Stimulated activated CD4-positive, alpha-beta T cell treated with anti-CD3 and anti-CD28 coated beads, TNF-alpha, amount 100 ng/mL, for 4 hours (primary cell): ENCODE measurements at places on chromosomes 1 and 21.

DNA sequence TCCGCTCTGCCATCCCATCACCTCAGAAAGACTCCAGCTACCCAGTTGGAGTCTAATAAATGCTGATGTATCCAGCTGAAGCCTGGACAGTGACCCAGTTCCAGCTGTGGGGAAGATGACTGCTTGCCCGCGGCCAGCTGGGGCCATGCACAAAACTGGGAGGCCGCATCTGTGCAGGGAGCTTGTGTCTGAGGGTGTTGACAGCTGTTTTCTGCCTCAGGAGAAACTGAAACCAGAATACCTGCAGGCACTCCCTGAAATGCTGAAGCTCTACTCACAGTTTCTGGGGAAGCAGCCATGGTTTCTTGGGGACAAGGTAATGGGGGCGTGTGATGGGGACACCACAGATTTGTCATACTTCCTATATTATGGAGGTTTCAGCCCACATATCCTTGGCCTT is 3.2 kb downstream of the GSTM2 start:
- no peak for DNase-seq

GRCh38 chr1:228353601-228354371 is 52.8 kb downstream of the TRIM11 start:
- DNase-seq = no peak

DNA sequence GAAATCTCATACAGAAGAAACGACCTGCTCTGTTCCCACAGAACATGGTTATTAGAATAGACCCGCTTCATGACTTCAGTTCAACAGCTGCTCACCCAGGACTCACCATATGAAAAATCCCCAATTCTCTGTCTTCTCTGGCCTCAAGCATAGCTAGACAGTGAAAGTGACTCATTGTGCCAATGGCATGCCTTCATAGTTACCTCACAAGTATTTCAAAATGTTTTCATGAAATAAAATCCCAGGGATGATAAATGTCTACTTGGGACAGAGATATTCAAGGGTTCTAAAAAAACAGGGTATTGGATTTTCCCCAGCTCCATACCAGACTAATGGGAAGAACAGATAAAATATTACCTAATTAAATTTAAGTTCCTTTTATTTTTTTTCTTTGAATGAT is 82.3 kb downstream of the NOTCH2 start:
- no peak for DNase-seq

GRCh38 chr21:45255381-45256020 is 32.2 kb downstream of the POFUT2 start:
- DNase-seq = no peak

GRCh38 chr1:78122389-78122788 is 76.6 kb downstream of the GIPC2 start:
- DNase-seq = no peak

DNA sequence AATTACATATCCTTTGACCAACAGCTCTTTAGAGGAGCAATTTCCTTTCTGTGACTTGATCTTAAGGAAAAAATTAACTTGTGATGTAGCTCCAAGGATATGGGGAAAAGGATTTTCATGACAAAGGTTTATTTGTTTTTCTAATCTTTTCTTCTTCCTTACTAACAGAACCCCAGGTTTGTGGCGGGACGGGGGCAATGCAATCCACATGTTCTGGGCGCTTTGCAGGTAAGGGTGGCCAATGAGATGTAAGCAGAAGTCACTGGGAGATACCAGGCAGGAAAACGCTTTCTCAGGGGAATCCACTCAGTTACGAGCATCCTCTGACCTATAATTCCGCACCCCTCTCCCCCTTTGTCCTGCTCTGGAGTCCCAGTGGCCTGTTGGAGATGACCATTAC is 122.0 kb downstream of the MRPS6 start:
- DNase-seq = no peak

DNA sequence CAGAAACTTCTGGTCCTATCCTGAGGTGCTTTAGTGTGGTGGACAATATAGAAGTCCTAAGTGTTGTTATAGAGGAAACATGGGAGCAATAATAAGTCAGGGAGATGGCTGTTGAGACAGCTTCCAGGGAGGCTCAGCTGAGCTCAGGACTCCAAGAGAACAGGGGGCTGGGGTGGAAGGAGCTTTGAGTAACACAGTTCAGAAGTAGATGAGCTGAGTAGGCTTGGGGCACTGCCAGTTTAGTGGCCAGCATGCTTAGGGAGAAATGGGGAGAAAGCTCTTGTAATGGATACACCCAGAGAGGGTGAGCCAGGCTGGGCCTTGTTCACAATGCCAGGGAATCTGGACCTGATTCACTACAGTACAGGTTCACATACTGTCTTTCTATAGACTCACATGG is 201.6 kb downstream of the DAB1 start:
- DNase-seq = no peak

- DNase-seq = no peak
Observed at GRCh38 chr1:52240592-52241210, 98.8 kb downstream of the ZFYVE9 start.

DNA sequence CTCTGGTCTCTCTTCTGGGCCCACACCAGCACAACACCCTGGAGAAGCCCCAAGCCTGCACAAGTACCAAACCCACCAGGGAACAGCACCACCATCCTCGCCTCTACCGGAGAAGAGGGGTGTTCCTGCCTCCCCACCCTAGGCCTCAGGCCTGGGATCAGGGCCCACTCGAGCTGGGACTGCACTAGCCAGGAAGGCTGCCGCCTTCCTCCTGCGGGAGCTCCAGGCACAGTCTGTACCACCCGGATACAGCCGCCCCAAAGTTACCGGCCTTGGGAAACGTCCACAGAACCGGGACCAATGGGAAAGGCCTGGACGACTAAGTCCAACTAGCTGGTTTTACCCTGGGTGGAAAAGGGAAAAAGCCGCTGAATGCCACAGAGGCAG is 3.4 kb downstream of the TAL1 start:
- DNase-seq = no peak

- DNase-seq = no peak
Observed at GRCh38 chr1:38746941-38747600, 112.5 kb downstream of the RRAGC start.

DNA sequence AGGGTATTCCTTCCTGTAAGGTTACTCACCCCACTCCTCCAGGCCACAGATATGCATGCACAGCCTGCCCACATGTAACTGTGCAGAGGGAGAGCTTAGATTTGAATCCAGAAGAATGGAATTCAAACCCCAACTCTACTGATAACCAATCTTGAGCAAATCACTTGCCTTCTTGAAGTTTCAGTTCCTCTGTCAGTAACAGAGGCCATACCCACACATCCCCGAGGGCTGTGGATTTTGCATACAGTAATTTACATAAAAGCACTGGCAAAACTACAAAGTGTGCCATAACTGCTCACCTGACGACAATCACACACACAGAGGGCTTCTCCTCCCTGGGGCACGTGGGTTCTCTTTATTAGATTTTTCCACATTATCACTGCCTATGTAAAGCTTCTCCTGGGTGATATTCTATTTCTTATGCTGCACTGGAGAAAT is 18.6 kb downstream of the CD247 start:
- no peak for DNase-seq

GRCh38 chr1:203522237-203522636 is 28.3 kb downstream of the OPTC start:
- no peak for DNase-seq

DNA sequence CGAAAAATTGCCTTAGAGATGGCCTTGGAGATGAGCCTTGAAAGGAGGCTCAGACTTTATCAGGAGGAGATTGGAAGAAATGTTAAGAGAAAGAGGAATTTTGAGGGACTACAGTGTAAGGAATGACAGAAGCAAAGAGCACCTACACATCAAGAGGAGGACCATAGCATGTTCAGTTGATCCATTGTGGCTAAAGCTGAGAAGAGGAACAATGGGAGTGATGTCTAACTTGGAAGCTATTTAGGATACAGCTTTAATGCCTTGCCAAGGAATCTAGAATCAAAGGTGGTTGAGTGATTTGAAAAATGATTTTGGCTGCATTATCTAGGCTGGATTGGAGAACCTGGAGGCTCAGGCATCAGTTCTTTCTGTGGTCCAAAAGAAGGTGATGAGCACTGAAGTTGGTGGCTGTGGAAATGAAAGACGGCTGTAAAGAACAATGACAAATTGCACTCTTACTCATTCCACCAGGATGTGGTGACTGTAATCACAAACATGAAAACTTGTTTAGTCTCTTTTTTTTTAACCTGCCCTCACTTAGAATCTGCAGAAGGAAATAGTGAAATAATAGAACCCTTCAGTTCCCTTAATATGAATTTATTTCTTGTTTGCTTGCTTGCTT is 11.3 kb downstream of the FAM20B start:
- DNase-seq = no peak

- no peak for DNase-seq
Observed at GRCh38 chr1:1430114-1430982, 5.1 kb upstream of the VWA1 start.

DNA sequence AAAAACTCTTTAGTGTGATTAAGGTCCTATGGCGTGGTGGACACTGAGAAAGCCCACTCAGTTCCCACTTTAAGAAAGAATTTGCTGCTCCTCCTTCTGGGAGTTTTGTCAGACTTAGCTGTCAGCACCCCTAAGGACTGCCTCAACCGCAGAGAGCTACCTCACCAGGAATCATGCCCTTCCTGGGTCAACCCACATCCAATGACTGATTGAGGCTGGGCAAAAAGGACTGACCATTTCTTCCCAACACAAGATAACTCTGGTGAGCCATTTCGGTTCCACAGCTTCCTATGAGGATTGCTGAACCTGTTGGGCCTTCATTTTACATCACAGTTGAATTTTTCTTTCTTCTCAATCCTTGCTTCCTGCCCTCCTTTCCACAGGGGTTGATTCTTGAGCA is 197.9 kb downstream of the NCAM2 start:
- no peak for DNase-seq

DNA sequence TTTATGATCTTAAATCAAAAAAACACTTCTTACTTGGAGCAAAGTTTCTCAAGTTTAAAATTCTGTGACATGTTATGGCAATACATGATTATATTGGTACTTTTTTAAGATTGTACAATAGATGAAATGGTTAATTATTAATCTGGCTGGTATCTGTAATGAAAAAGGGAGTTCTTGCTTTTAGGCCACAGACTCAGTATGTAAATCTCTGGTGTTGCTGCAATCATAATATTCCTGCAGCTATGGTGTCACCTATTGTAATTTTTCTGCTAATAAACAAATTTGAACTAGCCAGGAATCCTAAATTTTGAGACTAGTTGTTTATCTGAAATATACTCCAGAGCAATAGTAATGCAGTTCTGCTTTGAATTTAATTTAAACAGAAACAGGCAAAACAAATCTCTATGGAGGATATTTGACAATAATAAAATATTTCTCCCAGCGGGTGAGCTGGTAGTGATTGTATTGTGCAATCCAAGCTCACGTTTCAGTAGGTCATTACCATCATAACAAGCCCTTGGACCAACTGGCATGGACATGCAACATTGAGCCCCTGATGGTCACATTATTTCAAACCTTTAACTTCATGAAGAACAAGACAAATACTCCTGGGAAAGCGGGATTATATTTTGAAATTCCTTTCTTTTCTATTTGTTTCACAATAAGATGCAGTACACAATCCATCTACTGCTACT is 77.2 kb upstream of the USH2A start:
- no peak for DNase-seq

GRCh38 chr1:96995351-96995750 is 273.8 kb downstream of the PTBP2 start:
- no peak for DNase-seq

DNA sequence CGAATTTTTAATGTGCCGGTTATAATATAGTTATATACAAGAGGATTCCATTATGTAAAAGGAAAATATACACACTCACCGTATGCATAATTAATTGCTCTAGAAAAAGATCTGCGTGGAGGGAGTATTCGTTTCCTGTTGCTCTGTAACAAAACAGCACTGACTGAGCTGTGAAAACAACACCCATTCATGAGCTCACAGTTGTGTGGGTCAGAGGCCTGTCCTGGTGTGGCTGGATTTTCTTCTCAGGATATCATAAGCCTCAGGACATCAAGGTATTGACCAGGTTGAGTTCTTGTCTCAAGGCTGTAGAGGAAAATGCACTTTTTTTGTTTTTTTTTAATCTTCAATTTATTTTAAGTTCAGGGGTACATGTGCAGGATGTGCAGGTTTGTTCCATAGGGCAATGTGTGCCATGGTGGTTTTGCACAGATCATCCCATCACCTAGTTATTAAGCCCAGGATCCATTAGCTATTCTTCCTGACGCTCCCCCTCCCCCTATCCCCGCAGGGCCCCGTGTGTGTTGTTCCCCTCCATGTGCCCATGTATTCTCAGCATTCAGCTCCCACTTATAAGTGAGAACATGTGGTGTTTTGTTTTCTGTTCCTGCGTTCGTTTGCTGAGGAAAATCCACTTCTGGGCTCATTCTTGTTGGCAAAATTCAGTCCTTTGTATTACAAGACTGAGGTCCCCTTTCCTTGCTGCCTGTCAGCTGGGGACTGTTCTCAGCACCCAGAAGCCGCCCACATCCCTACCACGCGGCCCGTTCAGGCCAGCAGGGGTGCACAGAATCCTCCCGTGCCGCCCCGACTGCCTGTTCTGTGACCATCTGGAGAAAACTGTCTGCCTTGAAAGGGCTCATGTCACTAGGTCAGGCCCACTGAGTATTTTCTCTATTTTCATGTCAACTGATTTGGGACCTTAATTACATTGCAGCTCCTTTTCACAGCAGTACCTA is 87.4 kb upstream of the ERRFI1 start:
- DNase-seq = no peak

- DNase-seq = no peak
Observed at GRCh38 chr1:164602101-164602422, 43.1 kb downstream of the PBX1 start.

GRCh38 chr21:21807598-21807903 is 809.3 kb downstream of the NCAM2 start:
- no peak for DNase-seq

- DNase-seq = peak; percentile 29
Observed at GRCh38 chr1:156583821-156584622, 4.5 kb downstream of the TTC24 start.

- no peak for DNase-seq
Observed at GRCh38 chr1:203442821-203443220, 32.8 kb upstream of the PRELP start.

GRCh38 chr1:104830534-104830933 is 1080.8 kb downstream of the AMY1C start:
- no peak for DNase-seq

DNA sequence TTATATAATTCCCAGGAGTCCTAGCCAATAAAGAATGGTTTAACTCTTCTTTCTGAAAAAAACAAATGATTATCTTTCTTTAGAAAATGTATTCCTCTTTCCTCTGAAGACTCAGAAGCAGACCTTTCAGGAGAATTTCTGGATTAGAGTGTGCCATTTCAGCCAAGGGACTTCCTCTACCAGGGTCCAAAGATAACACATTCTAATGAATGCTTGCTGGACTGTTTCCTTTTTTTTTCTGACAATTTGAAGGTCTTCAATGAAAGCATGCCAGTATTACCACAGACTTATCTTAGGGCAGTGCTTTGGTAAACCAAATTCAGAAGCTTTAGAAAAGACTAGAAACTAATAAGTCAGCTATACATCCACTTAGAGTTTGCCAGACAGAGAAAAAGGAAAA is 80.5 kb downstream of the RERE start:
- DNase-seq = no peak
